ENCODE measurements at places on chromosomes 6 and 20.

- DNase-seq = no peak
These were observed 28.7 kb downstream of the MYBL2 start for GRCh38 chr20:43695571-43695970.

- no peak for DNase-seq
These were observed 13.2 kb upstream of the MAP3K4 start for GRCh38 chr6:160978141-160978901.

DNA sequence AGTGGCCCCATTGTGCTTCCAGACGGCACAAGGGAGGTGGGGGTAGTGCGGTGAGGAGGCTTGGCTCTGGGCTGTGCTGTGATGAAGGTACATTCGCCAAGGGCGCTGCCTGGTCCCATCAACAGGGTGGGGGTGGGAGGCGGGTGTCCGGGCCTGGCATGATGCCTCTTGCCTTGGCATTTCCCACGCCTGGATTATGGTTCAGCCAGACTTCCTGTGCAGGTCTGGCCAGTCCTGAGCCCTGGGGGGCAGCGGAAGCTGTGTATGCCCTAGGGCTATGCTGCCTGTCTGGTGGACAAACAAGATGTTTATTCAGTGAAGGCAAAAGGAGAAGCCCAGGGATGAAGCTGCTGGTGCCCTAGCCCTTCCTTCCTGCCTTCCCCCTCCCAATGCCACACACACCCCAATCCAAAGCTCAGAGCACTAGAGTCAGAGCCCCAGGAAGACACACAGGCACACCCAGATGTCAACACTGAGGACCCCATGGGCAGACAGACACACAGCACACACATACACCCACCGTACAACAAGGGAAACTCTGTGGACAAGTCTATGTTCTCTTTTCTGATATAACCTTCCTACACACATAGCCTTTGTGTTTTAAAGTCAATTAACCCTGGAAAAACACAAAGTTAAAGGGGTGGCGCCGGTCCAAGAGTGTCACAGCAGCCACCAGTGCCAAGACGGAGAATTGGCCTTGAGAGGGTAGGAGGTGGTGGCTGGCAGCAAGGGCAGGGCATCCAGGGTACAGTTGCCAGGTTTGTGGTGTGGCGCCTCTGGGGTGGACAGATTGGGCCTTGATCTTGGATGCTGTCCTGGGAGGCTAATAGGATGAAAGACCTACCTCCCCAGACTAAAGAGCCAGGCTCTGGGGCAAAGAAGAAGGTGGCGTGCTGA lies 54.7 kb upstream of the SAYSD1 start:
- DNase-seq = no peak

DNA sequence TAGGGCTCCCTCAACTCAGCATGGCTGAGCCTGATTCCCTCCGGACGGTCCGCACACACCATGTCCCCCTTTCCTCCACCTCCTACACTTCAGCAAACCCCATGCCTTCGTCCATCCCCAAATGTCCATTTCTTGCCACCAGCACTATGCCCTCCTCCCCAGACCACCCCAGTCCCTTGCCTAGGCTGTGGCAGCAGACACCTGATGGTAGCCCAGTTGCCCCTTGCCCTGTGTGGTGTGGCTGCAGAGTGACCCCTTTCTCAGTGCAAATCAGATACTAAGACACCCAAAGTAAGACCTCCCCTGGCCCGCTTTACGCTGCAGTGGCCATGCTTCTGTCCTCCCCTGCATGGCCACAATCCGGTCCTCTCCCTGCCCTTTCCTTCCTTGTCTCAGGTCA lies 34.1 kb upstream of the CD93 start:
- no peak for DNase-seq

DNA sequence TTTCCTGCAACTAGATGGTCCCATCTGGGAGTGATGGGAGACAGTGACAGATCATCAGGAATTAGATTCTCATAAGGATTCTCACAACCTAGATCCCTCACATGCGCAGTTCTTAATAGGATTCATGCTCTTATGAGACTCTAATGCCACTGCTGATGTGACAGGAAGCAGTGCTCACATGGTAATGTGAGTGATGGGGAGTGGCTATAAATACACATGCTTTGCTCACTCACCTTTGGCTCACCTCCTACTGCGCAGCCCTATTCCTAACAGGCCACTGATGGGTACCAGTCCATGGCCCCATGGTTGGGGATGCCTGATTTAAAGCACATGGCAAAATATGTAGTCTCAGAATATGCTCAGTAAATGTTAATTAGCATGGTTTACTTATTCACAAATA lies 80.6 kb upstream of the MBOAT1 start:
- DNase-seq = peak; percentile 7

- DNase-seq = no peak
These were observed 37.7 kb upstream of the ID1 start for GRCh38 chr20:31567380-31567720.

- no peak for DNase-seq
These were observed 377.0 kb upstream of the NOX3 start for GRCh38 chr6:155832596-155832995.

Measured in CD4-positive, alpha-beta T cell treated with Interleukin-21 for 1 hour (primary cell).